ENCODE measurements at places on chromosomes 11 and 22.

DNA sequence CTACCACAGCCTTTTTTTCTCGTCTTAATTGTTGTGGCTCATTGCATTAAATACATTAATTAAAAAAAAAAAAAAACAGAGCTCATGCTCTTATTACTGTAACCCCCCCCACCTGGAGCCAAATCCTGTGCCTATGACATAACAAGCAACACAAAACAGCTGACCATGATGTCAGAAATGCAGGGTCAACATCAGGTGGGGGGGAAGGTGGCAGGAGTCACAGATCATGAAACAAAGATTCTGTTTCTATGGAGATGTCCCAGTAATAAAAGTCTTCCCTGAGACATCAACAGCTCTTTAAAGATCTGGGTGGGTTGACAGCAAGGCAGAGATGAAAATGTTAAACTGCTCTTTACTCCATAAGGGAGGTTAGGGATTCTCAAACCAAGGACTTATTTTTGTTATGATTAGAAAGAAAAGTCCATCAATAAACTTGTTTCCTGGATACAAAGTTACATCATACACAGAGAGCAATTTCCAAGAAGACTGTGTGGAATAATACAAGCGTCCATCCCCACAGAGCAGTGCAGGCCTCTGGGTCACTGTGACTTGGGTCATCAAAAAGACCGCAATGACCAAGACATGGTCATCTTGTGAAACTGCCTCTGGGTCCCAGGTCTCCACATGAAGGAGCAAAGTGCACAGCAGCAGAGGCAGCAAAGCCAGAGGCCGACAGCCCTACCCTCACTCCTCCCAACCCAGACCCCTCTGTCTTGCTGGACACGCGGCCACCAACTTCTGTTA is 42.7 kb upstream of the CYP2D6 start:
- DNase-seq: no peak

GRCh38 chr11:66478729-66479393 is 1.4 kb upstream of the DPP3 start:
- peak; percentile 64 for DNase-seq

DNA sequence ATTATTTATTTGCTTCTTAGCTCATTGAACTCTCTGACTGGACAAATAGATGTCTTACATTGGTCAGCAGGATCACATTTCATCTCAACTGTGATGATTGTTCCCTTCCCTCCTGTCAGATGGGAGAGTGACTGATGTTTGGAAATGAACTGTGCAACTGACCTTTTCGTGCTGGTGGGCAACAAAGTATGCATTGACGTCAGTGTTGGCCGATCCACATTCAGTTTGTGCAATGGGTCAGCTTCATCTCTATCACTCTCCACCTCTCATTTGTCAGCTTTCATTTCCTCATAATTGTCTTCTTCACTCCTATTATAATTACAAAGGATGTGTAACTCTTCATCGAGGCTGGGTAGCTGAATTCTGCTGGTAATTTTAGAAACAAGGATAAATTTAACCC is 71.3 kb downstream of the PPP2R1B start:
- no peak for DNase-seq

- no peak for DNase-seq
Measured at GRCh38 chr22:49155039-49155769, 672.5 kb downstream of the BRD1 start.

DNA sequence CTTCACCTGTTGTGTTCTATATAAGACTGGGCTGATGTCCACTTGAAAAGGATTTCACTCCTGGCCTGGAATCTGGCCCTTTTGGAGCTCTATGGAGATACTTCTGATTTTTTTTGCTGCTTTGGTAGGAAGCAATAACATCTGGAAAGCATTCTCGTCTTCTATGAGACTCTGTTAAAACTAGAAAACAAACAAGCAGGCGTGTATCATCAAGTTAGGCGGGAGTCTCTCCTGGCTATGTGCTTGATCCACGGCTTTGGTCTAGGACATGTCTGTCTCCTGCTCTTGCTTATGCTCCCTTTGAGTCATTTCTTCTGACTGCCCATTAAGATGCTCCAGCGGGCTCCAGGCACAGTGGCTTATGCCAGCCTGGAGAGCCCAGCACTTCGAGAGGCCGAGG is 121.4 kb upstream of the TTC12 start:
- no peak for DNase-seq

GRCh38 chr11:74084796-74085541 is 76.1 kb upstream of the UCP3 start:
- DNase-seq: no peak

- no peak for DNase-seq
Measured at GRCh38 chr22:39688186-39688785, 117.7 kb downstream of the CACNA1I start.

DNA sequence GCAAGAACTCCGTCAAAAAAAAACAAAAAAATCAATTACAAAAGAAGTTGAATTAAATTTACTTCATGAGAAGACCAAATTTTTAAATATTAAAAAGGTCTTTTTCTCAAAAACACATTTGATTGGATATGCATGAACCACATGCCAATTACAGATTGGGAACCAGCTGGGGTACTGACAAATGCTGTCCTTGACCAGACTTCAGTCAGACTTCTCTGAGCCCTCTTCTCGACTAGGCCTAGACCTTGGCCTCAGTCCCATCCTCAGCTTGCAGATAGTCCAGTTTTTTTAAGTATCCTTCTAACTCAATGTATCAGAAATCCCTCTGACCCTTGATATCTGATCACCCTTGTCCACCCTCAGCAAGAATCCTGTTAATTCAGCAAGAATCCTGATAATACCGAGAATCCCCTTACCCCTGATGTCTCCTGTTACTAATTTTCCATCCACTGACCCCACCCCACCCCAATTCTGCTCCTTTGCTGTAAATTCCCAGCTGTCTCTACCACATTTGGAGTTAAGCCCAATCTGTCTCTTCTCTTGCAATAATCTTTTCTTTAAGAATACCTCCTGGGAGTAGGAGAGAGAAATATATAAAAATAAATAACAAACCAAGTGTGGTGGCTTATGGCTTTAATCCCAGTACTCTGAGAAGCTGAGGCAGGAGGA is 30.9 kb downstream of the OR4D9 start:
- DNase-seq: no peak

DNA sequence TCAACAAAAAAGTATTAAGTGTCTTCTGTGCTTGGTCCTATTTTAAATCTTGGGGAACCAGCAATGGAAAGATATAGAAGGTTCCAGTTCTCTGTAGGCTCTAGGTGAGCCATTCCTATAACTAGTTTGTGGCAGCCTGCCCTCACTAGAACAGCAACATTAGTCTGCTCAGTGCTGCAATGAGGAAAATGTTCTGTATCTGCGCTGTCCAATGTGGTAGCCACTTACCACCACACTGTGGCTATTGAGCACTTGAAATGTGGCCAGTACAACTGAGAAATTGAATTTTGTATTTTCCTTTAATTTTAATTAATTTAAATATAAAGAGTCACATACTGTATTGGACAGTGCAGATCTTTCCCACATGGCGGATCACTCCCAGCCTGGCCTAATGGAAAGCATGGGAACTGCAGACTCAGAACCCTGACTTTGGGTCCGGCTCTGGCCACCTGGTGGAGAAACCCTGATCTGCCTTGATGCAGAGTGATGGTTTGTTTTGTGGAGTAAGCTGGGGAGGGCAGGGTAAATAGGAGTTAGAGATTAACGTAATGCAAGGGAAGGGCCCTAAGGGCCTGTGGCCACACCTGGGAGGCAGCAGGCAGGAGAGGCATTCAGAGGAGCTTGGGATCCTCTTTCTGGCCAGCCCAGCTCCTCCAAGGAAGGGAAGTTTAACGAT is 101.0 kb downstream of the ME3 start:
- peak; percentile 69 for DNase-seq

DNA sequence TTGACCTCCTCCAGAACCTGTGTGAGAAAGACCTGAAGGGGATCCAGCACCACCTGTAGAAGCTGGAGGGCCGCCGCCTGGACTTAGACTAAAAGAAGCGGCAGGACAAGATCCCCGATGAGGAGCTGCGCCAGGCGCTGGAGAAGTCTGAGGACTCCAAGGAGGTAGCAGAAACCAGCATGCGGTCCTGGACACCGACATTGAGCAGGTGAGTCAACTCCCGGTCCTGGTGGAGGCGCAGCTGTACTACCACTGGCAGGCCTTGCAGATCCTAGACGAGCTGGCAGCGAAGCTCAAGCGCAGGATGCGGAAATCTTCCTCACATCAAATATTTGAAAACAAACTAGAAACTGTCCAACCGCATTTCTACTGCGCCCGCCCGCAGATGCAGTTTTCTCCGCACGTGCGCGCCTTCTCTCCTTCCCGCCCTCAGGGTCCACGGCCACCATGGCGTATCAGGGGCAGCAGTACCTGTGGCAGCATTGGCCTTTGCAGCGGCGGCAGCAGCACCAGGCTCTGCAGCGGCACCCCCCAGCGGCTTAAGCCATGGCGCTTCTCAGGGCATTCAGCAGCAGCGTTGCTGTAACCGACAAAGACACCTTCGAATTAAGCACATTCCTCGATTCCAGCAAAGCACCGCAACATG is 10.2 kb downstream of the CLDN25 start:
- no peak for DNase-seq

DNA sequence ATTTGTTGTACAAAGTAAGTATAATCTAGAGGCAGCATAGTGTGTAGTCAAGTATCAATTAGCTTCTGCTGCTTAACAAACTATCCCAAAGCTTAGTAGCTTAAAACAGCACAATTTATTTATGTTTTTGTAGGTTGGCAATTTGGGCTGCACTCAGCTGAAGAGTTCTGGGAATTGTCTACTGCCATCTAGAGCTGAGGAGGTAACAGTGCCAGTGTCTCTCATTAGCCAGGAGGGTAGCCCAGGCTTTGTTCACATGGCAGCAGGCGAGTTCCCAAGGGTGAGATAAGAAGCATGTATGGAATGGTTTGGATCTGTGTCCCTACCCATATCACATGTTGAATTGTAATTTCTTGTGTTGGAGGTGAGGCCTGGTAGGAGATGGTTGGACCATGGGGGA is 45.8 kb upstream of the SLN start:
- DNase-seq: peak; percentile 0

- peak; percentile 88 for DNase-seq
Measured at GRCh38 chr11:65169164-65169641, 830 bp upstream of the SPDYC start.

DNA sequence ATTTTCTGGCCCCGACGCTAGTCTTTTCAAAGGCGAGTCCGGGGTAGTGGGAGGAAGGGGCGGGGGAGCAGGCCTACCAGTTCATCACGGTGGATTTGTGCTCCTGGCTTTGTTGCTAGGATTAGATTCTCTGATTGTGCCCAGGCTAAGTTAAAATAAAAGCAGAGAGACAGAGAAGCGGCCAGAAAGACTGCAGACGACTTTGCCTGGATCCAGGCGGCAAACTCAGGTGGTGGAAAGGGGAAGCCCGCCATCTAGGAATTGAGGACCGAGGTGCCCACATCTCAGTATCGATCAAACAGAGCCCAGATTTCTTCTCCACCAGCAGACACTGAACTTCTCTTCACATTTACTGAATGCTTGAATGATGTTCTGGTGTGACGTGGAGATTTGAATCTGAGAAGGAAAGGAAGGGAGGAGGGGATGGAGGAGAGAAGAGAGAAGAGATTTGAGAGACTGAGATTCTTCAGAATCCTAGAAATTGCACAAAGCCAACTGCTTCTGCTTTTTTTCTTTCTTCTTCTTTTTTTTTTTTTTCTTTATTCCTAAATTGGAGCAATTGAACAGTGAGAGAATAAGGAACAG is 2.7 kb downstream of the FAT3 start:
- no peak for DNase-seq

DNA sequence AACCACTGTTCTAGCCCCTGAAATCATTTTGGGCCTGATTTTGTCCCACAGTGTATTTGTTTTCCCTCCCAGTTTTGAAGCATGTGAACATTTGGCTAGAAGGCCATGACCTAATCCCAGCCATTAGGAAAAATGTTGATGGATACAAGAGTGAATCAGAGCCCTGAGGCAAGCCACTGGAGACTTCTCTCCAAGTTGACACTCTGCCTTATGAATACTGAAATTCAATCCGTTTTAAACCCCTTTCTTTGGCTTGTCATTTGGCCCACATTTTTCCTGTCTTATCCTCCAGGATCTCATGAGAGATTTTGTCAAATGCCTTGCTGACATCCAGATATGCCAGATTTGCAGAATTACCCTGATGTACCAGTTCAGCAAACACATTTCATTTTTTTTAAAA is 158.8 kb downstream of the FAT3 start:
- no peak for DNase-seq

- DNase-seq: no peak
Measured at GRCh38 chr22:39254789-39255298, 10.1 kb upstream of the PDGFB start.

GRCh38 chr11:111555255-111555654 is 14.7 kb downstream of the LAYN start:
- no peak for DNase-seq

- no peak for DNase-seq
Measured at GRCh38 chr11:117677729-117678310, 119.2 kb downstream of the DSCAML1 start.

GRCh38 chr11:69915501-69916250 is 96.5 kb upstream of the FGF3 start:
- peak; percentile 94 for DNase-seq

- no peak for DNase-seq
Measured at GRCh38 chr11:64086258-64087123, 50.8 kb downstream of the FLRT1 start.

- DNase-seq: peak; percentile 73
Measured at GRCh38 chr11:73270016-73270854, 1.9 kb upstream of the P2RY6 start.

GRCh38 chr11:116787436-116787785 is 412 bp downstream of the ZPR1 start:
- DNase-seq: no peak

- no peak for DNase-seq
Measured at GRCh38 chr11:112558691-112559090, 298.0 kb upstream of the PLET1 start.

DNA sequence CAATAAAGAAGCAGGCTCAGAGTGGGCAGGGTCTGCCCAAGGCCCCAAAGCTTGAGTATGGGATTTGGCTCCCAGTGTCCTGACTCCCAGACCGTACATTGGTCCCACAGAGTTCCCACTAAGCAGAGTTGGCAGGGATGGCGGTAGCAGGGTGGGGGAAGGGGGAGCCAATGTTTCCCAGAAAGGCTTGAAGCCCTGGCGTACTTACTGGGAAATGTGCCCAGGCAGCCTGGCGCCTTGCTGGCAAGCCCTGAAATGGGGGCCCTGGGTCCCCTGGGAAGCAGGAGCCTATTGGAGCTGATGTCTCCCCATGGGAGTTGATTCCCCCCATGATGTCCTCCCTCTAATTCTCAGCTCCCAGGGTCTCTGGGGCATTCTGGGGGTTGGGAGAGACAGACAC is 9.3 kb downstream of the ARHGEF17 start:
- no peak for DNase-seq

- no peak for DNase-seq
Measured at GRCh38 chr11:12669930-12670329, 4.3 kb upstream of the TEAD1 start.

All from OCI-M1 (cell line).